ENCODE measurements at places on chromosomes 16 and 17.
A peak's percentile ranks its signal among the peaks of the same experiment; 100 is the strongest.

DNA sequence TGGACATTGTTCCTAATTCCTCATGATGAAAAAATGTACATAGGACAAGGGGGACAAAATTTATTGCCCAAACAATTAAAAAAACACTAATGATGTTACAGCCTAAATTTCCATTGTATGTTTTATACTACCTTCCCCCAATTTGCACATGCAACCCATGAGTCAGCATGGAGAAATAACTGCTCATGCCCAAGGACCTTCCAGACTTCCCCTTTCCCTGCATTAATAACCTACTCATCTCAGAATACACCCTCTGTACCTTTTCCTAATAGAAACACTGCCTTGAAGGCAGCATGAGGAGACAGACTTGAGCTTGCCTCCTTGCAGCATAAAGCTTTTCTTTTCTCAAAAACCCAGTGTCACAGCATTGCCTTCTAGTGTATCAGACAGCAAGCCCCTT lies 2402.8 kb downstream of the TP53TG3F start:
- no peak for DNase-seq

GRCh38 chr17:31198026-31198425 lies 99.0 kb downstream of the OMG start:
- peak; percentile 46 for DNase-seq

DNA sequence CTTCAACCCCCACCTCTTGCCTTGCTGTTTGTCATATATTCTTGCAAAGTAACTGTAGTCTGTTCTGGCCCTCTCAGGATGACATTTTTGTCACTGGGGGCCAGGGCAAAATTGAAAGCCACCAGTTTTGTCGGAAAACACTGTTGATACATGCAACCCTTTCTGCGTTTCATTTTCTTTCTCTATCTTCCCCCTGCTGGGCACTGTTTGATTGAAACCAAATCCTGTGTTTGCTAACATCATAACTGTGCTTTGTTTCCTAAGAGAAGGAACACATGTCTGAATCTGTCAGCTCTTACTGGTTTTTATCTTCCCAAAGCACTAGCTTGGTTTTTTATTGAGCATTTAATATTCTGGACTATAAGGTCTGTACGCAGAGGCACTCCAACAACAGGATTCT lies 11.7 kb upstream of the CPPED1 start:
- DNase-seq = no peak

DNA sequence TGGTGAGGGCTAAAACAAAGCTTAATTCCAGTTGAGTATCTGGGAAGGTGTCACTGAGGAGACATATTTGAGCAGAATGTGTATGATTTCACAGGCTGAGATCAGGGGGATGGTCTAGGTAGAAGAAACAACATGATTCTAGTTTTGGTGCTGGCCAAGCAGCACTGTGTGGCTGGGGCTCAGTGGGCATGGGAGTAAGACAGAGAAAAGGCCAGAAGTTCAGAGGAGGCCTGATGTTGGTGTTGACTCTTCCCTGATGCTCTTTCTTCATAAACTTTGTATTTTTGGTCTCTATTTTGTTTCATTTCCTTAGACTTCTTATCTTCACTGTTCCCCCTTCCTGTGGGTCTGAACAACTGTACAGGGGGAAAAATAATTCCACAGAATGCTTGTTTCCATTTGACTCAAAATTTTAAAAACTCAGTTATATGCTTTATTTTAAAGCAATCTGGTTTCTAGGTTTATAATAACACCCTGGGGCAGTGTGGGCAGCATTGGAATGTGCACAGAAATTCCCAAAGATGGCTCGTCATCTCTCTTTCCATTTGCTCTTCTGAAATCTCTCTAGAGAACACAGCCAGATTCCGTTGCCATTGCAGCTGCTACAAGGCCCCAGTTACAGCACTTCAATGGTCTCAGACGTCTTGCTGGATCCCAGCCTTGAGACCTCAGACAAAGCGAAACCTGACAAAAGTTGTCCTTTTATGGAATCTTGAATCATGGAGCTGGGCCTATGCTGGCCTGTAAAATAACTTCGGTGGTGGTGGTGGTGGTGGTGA lies 68.3 kb downstream of the SNX11 start:
- DNase-seq = peak; percentile 44

DNA sequence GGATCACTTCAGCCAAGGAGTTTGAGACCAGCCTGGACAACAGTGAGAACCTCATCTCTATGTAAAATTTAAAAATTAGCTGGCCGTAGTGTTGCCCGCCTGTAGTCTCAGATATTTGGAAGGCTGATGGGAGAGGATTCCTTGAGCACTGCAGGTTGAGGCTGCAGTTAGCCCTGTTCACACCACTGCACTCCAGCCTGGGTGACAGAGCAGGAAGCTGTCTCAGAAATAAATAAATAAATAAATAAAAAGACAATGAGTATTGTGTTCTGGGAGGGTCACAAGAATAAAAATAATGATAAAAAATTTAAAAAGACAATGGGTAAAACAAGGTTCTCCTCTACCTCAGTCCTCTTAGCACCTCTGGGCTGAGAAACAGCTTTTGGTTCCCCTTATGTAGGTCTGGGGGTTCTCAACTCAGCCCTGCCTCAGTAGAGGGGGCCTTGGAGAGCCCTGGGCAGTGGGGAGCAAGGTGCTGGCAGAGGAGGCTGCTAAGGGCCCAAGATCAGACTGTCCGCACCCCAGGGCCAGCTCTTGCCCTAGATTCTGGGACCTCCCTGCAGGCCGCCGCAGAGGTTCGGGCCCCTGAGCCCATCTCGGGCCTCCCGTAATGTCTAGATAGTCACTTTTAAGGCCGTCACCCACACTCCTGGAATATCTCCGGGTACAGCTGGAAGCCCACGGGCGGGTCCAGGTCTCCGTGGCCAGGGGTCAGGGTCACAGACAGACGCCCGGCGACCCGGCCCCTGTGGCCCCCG lies 3.4 kb downstream of the ZNF764 start:
- DNase-seq = no peak

DNA sequence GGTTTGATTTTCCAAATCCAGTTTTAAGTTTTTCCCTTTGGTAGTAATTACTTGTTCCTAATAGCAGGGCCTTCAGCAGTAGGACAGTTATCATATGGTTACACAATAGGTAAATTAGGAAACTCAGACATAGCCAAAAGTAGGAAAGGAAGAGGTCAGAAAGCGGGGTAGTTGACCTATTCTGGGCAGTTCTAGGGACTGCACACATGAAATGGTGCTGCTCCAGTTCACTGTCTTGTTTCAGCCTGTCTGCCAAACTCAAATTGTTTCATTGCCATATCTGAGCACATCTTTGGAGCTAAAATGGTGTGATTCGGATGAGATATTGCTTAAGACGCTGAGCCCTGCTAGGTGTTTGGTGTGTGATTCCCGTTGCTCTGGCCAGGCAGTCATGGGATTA lies 56.7 kb downstream of the TANGO6 start:
- no peak for DNase-seq

- no peak for DNase-seq
Observed at GRCh38 chr16:11231367-11231970, 24.5 kb downstream of the SOCS1 start.

GRCh38 chr16:80931801-80932707 lies 74.6 kb downstream of the CMC2 start:
- DNase-seq = peak; percentile 68

- no peak for DNase-seq
Observed at GRCh38 chr17:68460715-68461114, 3.4 kb upstream of the WIPI1 start.

DNA sequence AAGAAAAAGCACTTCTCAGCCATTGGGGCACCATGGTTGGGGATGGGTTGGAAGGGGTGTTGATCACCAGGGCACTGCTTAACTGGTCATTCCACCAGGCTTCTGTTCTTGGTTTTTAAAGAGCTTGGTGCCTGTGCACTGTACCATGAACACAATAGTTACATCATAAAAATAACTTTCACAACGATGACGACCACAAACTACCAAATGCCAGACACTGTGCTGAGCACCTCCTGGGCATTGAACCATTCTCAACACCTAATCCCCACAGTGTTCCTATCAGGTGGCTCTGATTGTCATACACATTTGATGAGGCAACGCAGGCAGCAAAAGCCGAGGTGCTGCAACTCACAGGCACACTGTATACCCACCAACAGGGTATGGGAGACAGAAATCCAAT lies 208.0 kb downstream of the FOXL1 start:
- no peak for DNase-seq

DNA sequence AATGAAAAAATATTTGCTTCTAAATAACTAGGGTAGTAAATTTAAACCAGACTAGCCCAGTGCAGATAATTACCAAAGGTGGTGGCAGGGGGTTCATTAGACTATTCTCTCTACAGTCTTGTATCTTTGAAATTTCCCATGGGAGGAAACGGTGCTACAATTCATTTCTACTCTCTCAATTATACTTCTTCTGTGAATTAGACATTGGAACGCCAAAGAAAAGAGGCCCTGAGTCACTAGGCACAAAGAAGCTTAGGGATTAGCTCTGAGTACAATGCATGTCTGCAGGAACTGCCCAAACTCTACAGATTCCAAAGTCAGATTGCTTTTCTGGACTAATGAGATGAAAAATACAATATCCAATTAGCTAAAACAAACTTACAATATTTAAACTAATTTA lies 30.7 kb upstream of the ARL6IP1 start:
- DNase-seq = no peak

DNA sequence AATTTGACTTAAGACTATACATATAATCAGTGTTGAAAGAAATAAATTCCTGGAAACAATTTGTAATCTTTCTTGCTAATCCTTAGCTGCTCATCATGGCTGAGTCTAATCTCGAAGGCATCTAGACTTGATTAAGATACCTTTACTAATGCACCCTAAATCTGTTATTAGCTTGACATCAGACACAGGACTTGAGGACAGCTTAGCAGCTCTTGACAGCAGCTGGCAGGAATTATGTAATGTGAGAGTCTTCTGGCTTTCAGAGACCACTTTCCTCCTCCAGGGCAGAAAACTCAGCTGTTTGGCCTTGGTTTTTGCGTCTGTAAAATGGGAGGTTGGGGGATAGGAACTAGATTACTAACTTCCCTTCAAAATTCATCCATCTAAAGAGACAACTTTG lies 7.1 kb upstream of the MPP2 start:
- no peak for DNase-seq

DNA sequence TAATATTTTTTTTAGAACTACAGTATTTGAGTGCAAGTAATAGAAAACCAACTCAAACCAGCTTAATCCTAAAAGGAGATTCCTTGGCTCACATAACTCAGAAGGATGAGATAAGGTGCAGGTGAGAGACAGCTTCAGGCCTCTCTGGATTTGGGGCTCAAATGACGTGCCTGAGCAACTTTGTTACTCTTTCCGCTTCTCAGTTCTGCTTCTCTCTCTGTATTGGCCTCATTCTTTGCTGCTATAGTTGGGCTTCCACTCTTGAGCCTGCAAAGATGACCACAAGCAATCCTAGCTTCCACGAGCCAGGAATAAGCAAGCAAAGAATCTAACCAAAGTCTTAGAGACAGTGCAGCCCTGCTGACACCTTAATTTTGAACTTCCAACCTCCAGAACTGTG lies 45.0 kb upstream of the NLK start:
- DNase-seq = no peak

- no peak for DNase-seq
Observed at GRCh38 chr16:31253642-31254045, 6.1 kb upstream of the ITGAM start.

GRCh38 chr16:1818873-1819525 lies 7.6 kb downstream of the HAGH start:
- DNase-seq = no peak

DNA sequence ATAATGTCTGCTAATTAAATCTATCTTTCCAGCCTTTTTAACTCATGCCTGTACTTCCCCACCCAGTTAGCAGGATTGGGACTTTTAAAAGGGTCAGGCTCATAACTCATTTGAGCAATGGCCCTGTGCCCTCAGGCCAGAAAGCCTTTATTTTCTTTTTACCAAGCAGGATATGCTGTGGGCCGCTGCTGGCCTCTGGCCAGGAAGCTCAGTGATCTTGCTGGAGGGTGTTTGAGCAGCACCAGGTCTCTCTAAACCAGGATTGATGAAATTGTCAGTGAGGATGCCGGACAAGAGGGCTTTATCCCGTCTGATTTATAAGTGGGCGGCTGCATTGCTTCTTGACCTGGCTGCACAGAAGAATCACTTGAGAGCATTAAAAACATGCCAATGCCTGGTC lies 187.8 kb downstream of the RAB11FIP4 start:
- DNase-seq = no peak

GRCh38 chr16:77374384-77374783 lies 60.5 kb downstream of the ADAMTS18 start:
- no peak for DNase-seq

GRCh38 chr17:83058266-83058798 lies 21.1 kb upstream of the METRNL start:
- no peak for DNase-seq

- no peak for DNase-seq
Observed at GRCh38 chr16:3937066-3937875, 56.8 kb upstream of the CREBBP start.

DNA sequence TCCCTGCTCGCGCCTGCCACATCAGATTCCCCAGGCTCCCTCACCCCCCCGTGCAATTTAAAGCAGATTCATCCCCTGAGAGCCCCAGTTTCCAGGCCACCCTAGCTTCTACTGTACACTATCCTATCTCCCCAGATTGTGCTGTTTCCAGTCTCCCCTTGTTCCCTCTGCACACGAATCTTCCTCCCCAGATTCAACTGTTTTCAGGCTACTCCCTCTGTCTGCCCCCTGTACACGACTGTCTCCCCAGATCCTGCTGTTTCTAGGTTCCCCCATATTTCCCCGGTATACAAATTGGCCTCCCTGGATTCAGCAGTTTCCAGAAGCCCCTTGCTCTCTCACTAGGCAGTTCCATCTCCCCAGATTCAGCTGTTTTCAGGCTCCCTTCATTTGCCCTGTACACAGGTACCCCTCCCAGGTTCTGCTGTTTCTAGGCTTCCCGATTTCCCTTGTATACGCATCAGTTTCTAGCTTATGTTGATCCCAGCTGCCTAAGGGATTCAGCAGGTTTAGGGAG lies 22.9 kb downstream of the COPZ2 start:
- DNase-seq = no peak

GRCh38 chr16:74605746-74606520 lies 981 bp downstream of the GLG1 start:
- peak; percentile 49 for DNase-seq

- DNase-seq = peak; percentile 71
Observed at GRCh38 chr16:66269617-66270332, 96.7 kb upstream of the CDH5 start.

DNA sequence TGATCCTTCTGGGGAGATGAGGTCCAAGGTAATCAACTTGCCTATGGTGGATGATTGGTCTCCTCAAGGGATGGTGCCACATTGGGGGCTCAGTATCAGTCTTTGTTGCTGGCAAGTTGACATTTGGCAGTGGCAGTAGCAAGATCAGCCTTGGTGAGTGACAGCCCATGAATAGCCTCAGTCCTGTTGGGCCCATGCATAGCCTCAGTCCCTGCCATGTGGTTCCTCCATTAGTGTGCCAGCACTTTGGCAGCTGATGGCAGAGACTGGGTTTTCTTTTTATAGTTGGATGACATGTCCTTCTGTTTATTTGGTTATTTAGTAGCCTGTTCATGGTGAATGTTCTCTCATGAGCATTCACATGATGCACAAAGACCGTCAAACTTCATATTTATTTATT lies 179.6 kb downstream of the CBLN1 start:
- no peak for DNase-seq
